ENCODE measurements at places on chromosomes 2 and 18. TPM values are rescaled to one million over a fixed set of nuclear protein-coding genes. Genes with fewer than 3 reads are reported as not detected.

Gene ATP8B1
- polyA plus RNA-seq, result 24.1 TPM

Gene LAPTM4A
- 432 TPM for polyA plus RNA-seq

Gene STPG4
- polyA plus RNA-seq, result not detected

Gene COLEC12
- 29.9 TPM for polyA plus RNA-seq

Gene MBD1
- polyA plus RNA-seq, result 77.4 TPM

Gene LYPD1
- polyA plus RNA-seq, result 79.0 TPM

Gene SFT2D3
- not detected for polyA plus RNA-seq

Gene REG1B
- polyA plus RNA-seq, result not detected

Gene FAM161A
- polyA plus RNA-seq, result 13.9 TPM

Gene AOX1
- 2.5 TPM for polyA plus RNA-seq

Gene SIX3
- not detected for polyA plus RNA-seq

Gene C1GALT1C1L
- 4.2 TPM for polyA plus RNA-seq
